ENCODE measurements at places on chromosomes 7 and 10. TPM values are rescaled to one million over a fixed set of nuclear protein-coding genes. Genes with fewer than 3 reads are reported as not detected.

DNA sequence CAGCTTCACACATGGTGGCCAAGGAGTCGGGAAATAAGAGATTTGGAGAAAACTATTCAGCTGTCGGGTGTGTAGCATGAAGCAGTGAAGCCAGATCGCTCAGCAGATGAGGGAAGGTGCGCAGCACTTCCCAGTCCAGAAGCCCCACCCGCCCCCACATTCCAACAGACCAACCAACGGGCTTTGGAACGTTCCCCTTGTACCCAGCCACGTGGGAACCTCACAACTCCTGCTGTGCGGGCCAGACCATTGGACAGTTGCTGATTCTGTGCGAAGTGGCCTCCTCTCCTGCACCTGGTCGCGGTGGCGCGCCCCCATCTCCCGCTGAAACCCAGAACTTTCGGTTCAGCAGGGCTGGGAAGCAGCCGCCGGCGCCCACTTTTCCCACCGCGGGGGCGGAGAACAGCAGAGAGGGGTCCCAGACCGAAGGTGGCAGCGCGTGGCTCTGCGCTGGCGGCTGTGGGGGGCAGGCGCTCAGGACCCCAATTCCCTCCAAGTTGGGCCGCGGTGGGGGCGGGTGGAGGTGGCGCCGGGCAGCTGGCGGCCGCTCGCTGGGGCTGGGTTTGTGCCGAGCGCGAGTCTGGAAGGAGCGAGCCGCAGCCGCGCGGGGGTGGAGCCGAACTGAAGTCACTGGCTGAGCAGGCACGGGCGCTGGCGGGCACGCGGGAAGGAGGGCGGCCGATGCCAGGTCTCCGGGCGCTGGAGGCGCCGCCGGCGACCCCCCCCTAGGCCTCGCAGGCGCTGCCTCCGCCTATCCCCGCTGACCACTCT lies 1301.5 kb upstream of the SORCS1 start:
- DNase-seq = no peak

GRCh38 chr10:125639846-125640245 lies 43.1 kb downstream of the TEX36 start:
- no peak for DNase-seq

ASZ1 gene
- not detected for total RNA-seq

OR2A12 gene
- total RNA-seq = not detected

GNGT1 gene
- total RNA-seq = not detected

DNA sequence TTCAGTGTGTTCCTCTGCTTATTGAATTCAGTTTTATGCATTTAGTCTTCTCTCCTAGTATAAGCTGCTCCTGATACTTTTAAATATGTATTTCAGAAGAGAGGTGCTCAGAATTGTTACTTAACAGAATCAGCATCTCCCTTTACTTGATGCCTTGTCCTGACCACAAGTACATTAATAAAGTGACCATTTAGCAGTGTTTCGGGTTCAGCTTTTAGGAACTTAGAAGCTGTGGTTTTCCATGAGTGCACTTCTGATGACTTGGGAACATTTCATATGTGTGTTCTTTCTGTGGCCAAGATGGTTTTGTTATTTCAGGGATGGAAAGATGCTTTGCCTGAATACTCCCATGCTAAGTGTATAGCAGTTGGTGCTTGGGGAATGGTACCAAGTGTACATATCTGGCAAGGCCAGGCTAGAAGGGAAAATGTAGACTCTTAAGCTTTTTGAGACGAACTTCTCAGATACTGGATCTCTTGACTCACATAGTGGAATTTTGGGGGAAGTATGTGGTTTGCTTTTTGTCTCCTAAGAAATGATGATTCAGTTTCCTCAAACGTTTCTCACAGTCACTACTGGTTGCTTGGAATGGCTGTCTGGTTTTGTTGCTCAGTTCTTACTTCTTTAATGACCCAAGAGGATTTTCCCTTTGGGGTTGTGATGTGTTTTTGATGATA lies 17.2 kb downstream of the SGPL1 start:
- peak; percentile 76 for DNase-seq

GRCh38 chr10:49096890-49097445 lies 18.4 kb downstream of the VSTM4 start:
- DNase-seq = no peak

GRCh38 chr7:102024769-102025391 lies 207.5 kb downstream of the CUX1 start:
- no peak for DNase-seq

GRCh38 chr10:108323274-108323798 lies 1158.8 kb upstream of the SORCS1 start:
- no peak for DNase-seq

CSGALNACT2 gene
- total RNA-seq = 12.5 TPM

CALY gene
- total RNA-seq = not detected

DNA sequence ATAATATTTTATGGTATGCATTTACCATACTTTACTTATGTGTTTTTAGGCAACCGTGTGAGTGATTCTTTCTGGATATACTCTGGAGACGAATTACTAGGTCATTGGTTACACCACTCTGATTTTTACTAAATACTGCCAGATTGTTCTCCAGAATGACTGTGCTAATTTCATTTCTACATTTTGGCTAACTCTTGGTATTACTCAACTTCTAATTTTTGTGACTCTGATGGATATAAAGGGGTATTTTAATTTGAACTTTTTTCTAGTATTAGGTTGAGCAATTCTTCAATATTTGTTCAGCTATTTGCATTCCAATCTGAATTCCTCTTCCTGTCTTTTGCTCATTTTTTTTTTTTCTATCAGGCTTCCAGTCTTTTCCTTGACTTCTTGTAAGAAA lies 223.6 kb downstream of the MDFIC start:
- DNase-seq = no peak

GRCh38 chr10:71550628-71551027 lies 153.9 kb downstream of the CDH23 start:
- DNase-seq = no peak

ARPC1B gene
- 408 TPM for total RNA-seq

DNA sequence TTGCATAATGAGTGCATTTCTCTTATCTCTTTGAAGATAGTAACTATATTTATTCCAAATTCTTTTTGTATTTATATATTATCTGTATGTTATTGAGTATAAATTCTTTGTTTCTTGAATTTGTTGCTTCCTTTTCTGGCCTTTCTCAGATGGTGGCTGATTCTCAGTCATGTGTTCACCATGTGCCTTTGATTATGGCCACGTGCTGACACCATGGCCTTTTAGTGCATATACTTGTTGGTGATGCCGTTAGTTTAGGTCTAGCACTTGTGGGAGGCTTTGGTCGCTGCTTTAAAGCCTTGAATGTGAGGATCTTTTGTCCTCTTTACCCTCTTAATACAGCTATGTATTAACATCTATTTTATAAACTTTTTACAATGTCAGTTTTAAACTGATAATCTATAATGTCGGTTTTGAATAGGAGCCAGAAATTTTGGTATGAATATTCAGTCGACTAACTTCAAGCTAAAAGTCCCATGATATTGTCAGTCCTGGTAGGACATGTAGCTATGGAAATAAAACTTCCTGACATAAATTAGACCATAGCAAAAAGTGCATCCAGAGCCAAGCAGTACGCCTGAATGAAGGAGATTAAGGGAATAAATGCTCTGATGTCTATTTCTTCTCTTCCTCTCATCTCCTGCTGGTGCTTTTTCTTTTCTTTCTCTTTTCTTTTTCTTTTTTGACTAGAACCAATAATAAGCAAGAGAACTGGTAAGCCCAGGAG lies 130.3 kb downstream of the GNAI1 start:
- DNase-seq = no peak

DNA sequence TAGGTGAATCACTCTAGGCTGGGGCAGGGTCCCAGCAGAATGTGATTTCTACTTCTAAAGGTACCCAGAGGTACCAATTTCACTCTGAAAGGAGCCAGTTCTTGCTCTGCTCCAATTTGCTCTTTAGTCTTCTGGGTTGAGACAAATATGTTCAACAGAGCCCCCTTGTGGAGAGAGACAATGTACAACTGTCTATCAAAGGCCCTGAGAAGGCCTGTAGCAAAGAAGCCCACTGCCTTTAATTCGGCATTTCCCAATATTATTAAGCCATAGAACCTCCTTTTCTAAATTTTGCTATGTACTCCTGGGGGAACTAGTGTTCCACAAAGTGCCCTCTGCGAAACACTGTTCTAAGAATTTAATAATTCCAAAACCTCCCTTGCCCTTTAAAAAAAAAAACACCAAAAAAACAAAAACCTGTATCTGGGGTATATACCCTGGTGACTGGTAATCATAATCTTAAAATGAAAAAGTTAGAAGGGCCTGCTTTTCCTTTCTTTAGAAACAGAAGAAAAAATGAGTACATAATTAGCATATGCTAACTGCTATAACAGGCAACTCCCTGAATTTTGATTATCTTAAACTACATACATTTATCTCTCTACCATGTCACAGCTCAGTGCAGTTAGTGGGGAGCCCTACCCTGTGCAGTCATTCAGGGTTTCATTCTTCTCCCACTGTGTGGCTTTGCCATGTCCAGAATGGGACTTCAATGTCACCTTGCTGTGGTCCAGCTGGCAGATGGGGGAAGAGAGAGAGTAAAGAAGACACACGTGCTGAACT lies 160.9 kb upstream of the BMPER start:
- no peak for DNase-seq

- DNase-seq = no peak
These were observed 81.5 kb upstream of the PDGFA start for GRCh38 chr7:601036-601594.

GRCh38 chr7:54581511-54581910 lies 39.3 kb downstream of the VSTM2A start:
- peak; percentile 86 for DNase-seq

- no peak for DNase-seq
These were observed at the start of gene SLC29A4 for GRCh38 chr7:5282543-5283316. Gene SLC29A4 (plus strand): TSS chr7:5282943. CDS start chr7:5287817, 4,874 bp downstream.

VPS37D gene
- total RNA-seq = 2.1 TPM

- peak; percentile 7 for DNase-seq
These were observed 23.2 kb upstream of the AOAH start for GRCh38 chr7:36747280-36748016.

DNA sequence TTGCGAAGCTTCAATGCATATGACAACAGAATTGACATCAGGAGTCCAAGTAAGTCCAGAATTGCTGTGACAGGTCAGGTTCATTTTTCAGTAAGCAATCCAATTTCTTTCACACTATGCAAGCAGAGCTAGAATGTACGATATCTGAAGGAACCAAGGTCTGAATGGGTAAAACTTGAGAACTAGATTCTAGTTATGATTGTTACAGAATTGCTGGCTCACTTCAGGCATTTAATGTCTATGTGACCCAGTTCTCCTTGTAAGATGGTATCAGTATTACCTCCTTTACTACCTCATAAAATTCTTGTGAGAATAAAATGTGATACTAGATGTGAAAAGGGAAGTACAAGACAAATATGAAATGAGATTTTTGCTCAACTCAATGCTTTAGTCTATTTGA lies 159.6 kb downstream of the GPR158 start:
- no peak for DNase-seq

GRCh38 chr7:143015084-143015483 lies 11.8 kb downstream of the OR9A2 start:
- no peak for DNase-seq

DNA sequence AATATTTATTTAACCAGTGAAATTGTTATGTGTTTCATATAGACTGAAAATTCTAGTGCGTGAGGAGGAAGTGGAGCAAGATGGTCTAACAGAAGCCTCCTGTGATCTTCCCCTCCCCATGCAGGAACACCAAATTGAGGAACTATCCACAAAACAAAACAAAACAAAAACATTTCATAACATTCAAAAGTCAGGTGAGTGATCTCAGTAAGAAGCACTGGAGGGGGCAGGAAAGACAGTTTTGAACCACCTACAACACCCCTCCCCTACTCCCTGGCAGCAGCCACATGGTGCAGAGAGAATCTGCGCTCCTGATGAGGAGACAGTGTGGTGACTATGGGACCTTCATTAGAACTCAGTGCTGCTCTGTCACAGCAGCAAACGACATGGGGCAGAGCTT lies 221.9 kb upstream of the SEMA3C start:
- no peak for DNase-seq

MGAM2 gene
- not detected for total RNA-seq

All from foreskin keratinocyte (primary cell).